ENCODE measurements at places on chromosomes 2 and 18.

DNA sequence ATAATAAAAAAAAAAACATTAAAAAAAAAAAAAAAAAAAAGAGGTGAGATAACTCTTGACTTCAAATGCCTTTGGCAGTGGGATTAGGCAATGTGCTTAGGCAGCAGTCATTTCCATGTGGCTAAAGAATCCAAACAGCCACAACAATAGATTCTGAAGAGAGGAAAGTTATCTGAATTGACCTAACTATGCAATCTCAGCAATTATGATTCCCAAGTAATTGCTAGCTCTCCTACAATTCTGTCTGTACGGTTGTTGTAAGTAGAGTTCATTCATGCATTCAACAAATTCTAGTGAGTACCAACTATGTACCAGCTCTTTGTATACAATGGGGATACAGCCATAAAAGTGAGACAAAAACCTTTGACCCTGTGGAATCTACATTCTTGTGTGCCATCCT lies 3.6 kb downstream of the SRD5A2 start:
- no peak for ATAC-seq

GRCh38 chr2:46276642-46277041 lies 20.6 kb upstream of the EPAS1 start:
- ATAC-seq = no peak

DNA sequence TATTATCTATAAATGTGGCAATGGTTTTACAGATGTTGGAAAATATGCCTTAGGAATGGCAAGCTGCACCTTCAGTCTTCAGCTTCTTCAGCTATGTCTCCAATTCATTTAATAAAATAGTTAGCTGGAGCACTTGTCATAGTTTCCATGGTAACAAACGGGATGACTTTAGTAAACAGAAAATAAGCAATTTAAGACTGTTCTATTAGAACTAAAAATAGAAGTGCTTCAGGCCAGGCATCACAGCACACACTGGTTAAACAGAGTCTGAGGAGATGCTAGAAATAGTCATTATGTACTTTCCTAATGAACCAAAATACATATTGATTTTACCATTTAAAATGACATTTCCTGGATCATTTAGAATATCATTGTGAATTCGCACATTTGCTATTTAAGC lies 195.0 kb downstream of the GCA start:
- ATAC-seq = no peak

DNA sequence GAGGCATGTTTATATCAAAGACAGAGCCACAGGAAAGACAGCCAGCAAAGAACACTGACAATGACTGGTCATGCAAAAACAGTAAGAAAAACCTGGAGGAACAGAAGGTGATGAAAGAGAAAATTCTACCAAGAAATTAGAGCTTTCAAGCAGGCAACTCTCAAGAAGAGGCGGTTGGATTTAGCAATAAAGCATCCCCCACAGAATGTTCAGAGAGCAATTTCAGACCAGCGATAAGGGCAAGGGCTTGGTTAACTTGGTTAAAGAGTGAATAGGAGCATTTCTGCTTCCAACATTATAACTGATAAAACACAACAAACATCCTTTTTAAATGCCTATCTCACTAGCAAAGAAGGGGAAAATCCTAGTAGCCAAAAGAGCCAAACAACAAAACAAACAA lies 68.0 kb upstream of the NCKAP5 start:
- ATAC-seq = no peak

DNA sequence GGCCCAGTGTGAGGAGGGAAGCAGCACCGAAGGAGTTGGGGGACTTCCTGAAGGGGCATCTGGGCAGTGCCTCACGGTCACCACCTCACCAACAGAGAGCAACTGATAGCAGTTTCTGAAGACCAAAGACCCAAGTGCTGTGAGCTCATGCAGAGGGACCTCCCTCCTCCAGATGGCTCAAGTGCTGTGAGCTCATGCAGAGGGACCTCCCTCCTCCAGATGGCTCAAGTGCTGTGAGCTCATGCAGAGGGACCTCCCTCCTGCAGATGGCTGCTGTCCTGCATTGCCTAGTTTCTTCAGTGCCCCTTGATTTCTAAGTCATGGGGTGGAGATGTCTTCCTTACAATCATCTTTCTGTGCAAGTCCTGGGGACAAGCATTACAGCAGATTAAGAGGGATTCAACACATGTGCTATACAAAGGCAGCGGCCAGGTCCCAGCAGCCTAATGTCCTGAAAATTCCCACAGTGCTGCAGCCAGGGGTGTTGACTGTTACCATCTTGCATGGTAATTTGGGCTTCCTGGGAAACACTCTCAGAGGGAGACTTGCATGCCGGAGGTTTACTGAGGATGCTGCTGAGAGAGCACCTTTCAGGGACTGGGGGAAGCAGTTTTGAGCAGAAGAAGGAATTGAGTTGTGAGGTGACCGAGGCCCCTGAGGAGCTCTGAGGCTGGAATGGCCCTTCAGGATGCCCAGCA lies 409.3 kb downstream of the GALR1 start:
- ATAC-seq = no peak

DNA sequence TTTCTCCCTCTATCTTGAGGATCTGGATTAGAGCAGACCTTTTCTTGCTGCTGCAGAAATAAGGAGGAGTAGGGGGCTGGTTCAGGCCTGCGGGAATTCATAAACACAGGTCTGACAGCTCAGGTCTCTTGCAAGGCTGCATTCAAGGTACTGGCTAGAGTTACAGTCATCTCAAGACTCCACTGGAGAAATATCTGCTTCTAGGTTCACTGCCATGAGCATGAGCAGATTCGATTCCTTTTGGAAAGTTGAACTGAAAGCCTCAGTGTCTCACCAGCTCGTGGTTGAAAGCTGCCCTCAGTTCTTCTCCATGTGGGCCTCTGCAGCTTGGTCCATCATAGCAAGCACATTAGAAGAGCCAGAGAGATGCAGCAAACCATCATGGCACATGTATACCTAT lies 124.4 kb upstream of the SETBP1 start:
- no peak for ATAC-seq

GRCh38 chr2:212379103-212379502 lies 159.5 kb downstream of the ERBB4 start:
- ATAC-seq = no peak

DNA sequence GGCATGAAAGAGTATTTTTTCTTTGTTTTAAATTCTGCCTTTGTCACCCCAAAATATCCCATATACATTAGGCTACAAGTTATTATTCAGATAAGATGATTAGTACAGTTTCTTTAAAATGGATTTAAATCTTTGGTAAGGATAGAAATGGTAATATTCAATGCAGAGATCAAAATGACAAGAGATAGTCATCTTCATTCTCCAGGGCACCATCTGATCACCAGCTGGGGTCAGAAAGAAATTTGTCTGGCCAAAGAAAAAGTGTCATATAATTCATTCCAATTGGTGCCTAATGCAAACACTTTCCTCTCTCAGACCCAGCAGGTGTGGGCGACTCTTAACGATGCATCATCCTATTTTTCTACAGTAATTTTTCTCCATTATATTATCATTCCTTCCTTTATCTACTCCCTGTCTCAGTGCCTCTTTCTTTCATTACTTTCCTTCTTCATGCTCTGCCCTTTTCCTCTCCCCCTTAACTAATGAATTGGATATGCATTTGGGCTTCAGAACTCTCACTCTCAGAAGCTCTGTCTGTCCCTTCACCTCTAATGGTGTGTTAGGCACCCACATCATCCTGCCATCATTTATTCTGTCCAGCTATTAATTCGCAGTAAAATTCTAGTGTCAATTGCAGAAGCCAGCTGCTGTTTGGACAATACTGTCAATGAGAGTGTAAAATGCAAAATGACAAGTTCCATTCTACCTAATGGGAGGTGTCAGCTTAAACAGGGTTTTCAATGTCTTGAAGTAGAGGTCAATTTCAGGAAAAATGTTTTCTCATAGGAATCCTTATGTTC lies 570.5 kb downstream of the TDRD15 start:
- ATAC-seq = no peak

DNA sequence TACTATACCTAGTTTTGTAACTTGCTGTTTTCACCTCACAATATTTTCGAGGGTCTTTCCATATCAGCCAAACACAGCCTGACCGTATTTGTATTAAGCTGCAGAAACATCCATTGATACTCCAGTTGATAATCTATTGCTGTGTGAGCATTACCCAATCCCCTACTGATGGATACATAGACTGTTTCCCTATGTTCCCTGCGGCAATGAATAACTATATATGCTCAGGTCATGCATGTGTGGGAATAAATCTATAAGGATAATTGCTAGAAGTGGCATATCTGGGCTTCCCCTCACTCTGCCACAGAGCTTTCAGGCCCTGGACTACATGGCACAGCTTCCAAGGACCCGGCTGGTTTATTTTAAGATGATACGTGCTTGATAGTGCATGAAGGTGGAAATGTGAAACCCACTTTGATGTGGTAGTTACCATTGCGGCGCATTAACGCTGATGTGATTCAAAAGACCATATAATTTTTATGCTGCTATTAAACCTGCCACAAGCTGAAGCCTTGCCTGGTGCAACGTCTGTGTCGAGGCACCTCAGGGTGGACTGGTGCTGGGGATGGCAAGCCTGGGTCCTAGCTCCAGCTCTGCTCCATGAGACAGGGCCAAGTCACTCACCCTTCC lies 130.8 kb upstream of the MSH6 start:
- no peak for ATAC-seq

- ATAC-seq = no peak
Observed at GRCh38 chr2:58701688-58702301, 460.7 kb upstream of the FANCL start.

GRCh38 chr18:66078925-66079800 lies 328.4 kb downstream of the CDH7 start:
- ATAC-seq = no peak

GRCh38 chr2:37439131-37439642 lies 94.8 kb downstream of the QPCT start:
- no peak for ATAC-seq

DNA sequence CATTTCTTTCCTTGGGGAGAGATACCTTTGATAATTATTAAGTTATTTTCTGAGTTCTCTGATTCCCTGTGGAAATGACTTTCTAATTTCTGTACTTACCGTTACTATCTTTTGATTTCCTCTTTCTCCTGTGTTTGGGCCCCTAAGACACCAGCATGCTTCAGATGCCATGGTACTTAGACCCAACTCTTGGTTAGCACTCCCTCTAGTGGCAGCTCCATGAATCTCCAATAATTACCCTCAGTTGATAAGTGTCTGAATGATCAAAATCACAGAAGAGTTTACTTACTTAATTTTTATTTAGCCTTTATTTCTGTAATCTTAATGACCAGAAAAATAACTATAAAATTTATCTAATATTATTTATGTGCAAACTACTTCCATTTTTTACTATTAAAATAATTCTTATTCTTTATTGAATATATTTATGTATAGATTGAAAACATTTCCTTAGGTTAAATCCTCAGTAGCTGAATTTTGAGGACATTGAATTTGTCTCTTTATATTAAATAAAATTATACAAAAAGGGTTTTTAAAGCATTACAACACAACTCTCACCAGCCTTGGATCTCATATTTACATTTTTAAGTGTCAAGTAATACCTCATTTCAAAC lies 300.4 kb downstream of the KCNS3 start:
- peak; percentile 53 for ATAC-seq

- ATAC-seq = peak; percentile 36
Observed at GRCh38 chr18:3910512-3910911, 460.5 kb downstream of the TGIF1 start.

DNA sequence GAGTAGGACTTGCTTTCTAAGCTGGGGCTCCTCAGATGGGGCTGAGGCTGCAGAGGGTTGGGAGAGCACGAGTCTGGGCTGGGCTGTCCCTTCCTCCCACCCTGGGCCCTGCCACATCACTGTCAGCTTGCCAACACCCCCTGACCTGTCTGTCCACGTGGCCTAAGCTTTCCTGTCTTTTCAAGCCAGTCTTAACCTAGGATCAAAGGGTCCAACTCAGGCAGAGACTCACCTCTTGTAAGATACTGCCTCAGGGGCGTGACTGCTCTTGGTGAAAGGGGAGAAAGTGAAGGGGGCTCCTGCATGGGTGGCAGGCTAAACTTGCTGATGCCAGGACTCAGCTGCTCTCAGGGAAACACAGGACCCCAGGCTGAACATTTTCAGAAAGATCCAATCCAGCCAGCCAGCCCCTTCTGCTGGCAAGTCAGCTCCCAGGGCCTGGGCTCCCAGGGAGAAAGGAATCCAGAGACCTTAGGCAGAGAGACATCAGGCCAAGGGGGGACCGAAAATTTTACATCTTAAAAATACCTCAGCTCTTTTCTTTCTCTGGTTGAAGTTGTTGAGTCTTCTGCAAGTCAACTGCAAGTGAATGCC lies 144.2 kb upstream of the ID2 start:
- no peak for ATAC-seq

- ATAC-seq = no peak
Observed at GRCh38 chr2:196925051-196925767, 1.3 kb downstream of the PGAP1 start.

DNA sequence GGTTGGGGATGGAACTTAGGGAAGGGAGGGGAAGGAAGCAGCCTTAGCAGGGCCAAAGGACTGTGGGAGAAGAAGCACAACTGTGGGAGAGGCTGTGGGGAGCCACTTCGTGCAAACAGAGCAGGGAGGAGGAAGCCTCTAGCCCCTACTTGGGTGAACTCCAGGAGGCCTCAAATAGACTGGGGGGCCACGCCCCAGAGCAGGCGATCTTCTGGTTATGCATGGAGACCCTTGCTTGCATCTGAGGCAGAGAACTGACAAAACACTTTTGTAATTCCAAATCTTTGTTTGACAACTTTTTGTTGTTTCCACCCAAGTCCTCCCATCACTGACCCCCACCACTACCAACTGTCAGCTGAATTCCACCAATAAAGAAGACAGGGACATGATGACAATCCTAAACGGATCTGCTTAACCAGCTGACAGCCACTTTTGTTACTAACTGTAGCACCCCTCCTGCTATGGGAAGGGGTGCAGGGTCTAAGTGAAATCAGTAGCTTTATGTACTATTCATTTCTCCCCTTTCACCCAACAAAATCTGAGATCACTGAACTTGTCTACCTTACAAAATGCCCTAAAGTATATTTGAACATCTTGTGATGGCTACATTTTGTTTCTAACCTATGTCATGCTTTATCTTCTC lies 80.5 kb upstream of the CPO start:
- no peak for ATAC-seq
